ENCODE measurements at places on chromosomes 6 and 20.

DNA sequence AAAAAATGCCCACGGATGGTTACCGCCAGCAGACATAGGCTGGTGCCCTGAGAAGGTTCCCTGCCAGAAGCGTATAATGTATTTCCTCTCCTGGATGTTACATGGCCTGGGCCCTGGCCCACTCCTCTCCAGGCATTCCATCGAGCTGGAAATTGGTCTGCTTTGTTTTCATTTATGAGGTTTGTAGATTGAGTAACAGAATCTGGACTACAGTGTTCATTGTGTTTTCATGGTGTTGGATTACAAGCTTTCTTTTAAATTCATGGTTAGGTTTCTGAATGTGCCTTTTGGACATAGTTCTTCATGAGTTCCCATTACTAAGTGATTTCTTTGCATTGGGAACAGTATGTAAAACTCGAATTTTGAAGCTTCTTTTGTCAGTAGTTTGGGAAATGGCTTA lies 6.4 kb downstream of the TIAM2 start:
- DNase-seq, result no peak

- no peak for DNase-seq
These were observed 3.2 kb downstream of the WFDC8 start for GRCh38 chr20:45575931-45576330.

- DNase-seq, result no peak
These were observed 12.2 kb upstream of the PTGIS start for GRCh38 chr20:49579874-49580812.

- DNase-seq, result no peak
These were observed 80.3 kb downstream of the JARID2 start for GRCh38 chr6:15326067-15326614.

DNA sequence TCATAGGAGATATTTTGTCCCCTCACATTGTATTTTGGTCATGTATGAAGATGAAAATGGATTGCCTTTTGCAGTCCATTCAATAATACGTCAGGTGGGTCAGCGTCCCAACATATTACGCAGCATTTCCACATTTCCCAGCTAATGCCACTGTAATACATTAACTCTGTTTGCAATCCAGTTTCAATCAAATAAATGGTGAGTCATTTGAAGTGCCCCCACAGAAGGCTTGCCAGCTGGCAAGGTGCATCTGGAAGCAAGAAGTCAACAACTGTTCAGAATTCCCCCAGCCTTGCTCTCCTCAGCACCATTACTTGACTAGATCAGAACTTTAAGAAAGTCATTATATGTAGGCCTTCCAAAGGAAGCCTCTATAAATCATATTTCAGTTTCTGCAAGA lies 50.4 kb downstream of the PHACTR1 start:
- DNase-seq, result no peak

DNA sequence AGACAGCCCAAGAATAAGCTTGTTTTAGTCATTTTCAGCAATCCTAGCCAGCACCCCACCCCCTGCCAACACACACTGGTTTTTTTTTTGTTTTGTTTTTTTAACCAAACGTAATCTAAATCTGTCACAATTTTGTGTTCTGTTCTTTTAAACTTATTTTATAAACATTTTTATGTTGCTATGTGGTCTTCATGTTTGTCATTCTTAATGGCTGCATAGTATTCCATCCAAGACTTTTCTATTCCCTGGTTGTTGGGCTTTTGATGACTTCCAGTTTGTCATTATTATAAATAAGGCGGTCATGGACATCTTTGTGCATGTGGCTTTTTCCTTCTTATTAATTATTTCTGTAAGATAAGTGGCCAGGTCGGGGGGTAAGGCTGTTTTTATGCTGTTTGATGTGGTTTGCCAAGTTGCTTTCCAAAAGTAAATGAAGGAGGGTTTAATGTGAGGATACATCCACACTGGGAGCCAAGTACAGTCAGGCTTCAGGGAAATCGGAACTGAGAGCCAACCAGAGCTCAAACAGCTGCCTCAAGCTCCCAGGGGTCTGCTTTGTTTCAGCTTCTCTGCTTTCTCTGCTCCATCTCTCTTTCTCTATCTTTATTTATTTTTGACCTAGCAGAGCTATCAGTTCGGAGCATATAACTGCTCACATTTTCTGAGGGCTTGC lies 125.8 kb downstream of the VEGFA start:
- no peak for DNase-seq

- DNase-seq, result no peak
These were observed 14.0 kb upstream of the SLC17A5 start for GRCh38 chr6:73667798-73668197.

- DNase-seq, result no peak
These were observed 26.1 kb upstream of the IPCEF1 start for GRCh38 chr6:154382740-154383139.
